Naive thymus-derived CD4-positive, alpha-beta T cell (primary cell): ENCODE measurements at places on chromosomes 5 and 9.

- DNase-seq, result no peak
These were observed 46.6 kb downstream of the COL15A1 start for GRCh38 chr9:98990181-98990870.

GRCh38 chr5:38433160-38433861, 123.1 kb downstream of the LIFR start:
- no peak for DNase-seq

DNA sequence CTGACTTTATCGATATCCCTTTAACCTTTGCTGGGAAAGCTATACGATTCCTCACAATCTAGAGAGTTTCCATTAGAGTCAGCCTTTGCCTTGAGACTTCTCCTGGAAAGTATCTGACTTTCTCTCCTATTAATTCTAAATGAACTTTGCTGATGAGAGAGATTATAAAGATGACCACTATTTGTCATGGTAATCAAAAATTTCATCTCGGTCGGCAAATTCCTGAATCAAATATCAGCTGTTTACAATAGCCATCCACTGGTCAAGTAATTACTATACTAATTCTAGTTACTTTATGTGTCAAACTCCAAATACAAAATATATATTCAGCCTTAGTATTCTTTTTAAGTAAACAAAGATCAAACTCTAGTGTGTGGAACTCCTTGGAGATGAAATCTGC, 164.4 kb upstream of the ITGA1 start:
- DNase-seq, result no peak

- no peak for DNase-seq
These were observed 409.2 kb downstream of the BNC2 start for GRCh38 chr9:16461137-16461840.

DNA sequence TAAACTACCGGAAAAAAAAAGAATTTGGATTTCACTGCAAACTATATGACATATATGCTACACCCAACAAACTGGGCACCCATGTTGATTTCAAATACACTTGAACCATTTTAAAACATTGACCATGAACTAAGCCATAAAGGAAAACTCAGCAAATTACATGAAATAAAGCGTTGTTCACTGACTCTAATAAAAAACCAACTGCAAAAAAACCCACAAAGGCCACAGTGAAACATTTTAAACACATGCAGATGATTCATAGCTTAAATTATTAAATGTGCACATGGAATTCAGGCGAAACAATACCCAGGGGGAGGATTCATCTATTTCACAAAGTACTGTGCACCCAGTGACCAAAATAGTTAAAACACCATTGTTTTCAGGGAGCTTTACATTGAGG, 33.3 kb downstream of the MTRR start:
- no peak for DNase-seq

GRCh38 chr5:149664083-149664482, 66.0 kb upstream of the PPARGC1B start:
- DNase-seq, result no peak
